Endothelial cell of umbilical vein (primary cell): ENCODE measurements at places on chromosomes 1 and 21. TPM values are rescaled to one million over a fixed set of nuclear protein-coding genes. Genes with fewer than 3 reads are reported as not detected.

OLIG1 gene
- total RNA-seq, result not detected in 2 replicates

- DNase-seq, result no peak
Measured at GRCh38 chr1:59706303-59706599, 108.5 kb upstream of the HOOK1 start.

PLPPR4 gene
- not detected in 2 replicates for total RNA-seq

DNA sequence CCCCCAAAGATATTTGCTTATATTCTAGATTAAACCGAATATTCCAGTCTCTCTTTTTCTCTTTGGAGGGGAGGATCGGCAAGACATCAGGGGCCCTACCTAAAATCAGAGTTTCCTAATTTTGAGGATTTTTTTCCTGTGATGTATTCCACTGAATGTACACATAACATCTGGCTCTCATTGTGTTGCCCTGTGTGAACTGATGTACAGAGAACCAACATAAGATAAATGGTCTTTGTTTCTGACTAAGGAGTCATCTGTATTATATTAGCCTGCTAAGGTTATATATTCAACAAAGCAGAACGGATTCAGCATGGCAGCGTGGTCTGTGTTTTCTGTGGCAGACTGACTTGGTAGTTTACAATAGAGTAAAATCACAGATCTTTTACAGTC is 114.8 kb upstream of the NCAM2 start:
- DNase-seq, result no peak

GRCh38 chr1:86435327-86435726 is 11.4 kb downstream of the CLCA2 start:
- no peak for DNase-seq
